Stimulated activated CD4-positive, alpha-beta T cell treated with anti-CD3 and anti-CD28 coated beads, Interleukin-2, amount 100 ng/mL, for 4 hours (primary cell): ENCODE measurements at places on chromosomes 2 and 18.

DNA sequence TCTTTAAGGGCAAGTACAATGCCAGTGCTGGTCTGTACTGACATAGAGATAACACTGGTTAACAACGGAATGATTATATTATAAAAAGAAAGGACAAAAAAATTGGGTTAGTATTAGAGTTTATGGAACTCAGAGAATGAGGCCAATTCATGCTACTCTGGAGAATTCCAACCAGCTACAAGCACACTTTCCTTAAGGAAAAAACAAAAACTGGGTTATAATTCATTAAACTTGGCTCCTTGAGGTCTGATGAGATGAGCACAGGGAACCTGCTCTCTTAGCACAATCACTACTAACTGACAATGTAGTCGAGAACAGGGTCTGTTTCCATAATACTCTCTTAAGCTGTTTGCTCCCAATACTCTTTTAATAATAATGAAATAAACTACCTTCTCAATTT, 165.3 kb downstream of the NRXN1 start:
- no peak for DNase-seq

DNA sequence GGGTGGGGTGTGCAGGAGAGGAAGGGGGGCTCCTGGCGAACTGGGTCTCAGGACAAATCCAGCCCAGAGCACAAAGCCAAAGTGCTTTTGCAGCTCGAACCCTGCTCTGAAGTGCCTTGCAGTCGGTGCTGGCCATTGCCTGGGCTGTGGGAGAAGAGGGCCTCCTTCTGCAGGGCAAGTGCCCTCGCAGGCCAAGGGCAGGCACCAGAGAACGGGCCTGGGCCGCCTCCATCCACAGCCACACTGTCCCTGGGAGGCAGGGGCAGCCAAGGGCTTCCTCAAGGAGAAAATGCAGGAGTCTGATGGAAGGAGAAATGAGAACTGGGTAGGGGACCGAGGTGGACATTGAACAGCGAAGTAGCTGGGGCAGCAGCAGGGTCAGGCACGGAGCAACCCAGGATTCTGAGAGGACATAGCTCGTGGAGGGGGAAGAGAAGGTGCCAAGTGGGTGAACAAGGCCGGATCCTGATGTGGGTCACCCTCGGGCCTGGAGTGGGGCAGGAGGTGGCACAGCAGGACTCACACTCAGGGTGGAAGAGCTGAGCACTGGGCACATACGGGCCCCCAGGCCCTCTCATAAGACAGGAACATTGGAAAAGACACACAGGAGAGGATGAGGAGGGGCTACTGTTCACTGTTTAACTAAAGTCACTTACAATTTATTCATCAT, 312.8 kb upstream of the SALL3 start:
- no peak for DNase-seq

- DNase-seq = no peak
These were observed 543.8 kb downstream of the ERBB4 start for GRCh38 chr2:211994806-211995205.

GRCh38 chr2:139613264-139613663, 833.1 kb upstream of the NXPH2 start:
- DNase-seq = no peak

DNA sequence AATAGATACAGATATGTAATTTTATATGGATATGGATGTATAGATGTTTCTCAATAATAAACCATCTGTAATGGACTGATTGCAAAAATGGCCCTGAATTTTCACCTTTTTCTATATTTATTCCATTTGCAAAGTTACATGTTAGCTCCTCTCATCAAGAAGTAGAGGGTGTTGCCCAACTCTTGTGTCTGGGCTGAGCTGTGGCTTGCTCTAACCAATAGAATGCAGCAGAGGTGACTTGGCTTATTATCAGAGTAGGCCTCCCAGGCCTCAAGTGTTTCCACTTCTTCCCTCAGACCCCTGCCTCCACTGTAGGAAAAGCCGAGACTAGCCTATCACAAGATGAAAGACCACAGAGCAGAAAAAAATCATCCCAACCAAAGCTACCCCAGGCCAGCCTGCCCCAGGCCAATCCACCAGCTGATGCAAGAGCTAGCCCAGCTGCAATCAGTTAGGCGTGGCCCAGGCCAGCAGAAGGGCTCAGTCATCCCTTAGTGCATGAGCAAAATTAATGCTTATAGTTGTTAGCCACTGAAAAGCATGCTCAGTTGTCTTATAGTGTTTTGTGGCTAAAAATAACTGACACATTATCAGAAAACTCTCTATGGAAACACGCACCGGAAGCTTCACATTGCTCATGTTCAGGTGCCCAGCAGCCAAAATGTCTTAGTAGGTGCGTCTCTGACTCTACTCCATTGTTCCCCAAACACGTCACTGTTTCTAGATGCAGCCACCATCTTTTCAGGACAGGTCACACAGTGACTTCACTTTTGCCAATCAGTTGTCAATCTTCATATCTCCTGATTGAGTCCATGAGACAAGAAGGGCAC, 464.0 kb downstream of the FBXO15 start:
- no peak for DNase-seq

- DNase-seq = peak; percentile 47
These were observed 48.8 kb upstream of the IHH start for GRCh38 chr2:219109471-219109870.

GRCh38 chr2:125405816-125406215, 1250.1 kb upstream of the GYPC start:
- no peak for DNase-seq

DNA sequence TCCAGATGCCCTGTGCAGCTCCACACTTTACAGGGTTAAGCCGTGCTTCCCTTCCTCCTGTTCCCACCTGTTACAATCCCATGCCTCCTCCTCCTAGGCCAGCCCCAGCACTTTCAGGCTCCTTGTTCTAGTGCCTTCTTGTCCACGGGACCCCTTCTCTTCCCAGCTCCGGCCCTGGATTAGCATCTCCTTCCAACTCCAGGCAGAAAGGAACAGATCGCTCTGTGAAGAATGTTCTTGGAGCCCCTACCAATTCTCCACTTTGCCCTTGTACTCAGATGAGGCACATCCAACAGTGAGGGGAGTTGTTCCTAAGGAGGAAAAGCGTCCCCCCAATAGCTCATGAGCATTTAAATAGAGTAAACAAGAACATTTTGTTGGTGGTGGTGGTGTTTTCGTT, 72.7 kb downstream of the CABLES1 start:
- DNase-seq = no peak

DNA sequence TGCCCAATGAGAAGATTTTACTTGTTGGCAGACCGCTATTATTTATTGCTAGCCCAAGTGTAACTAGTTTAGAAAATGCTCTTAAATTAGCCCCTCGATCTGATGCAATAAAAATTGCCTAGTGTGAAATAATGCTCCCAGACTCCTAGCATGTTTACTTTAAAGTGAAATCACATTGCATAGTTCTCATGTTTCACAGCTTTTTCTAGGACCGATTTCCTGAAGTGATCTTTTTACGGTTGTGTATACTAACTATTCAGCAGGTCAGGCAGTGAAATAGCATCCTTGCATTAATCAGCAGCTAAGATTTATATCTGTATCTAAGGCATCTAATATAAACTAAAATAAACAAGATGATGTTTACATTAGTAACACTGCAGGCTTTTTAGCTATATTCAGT, 52.4 kb downstream of the PMS1 start:
- no peak for DNase-seq

GRCh38 chr2:33380001-33380609, 96.3 kb upstream of the RASGRP3 start:
- DNase-seq = no peak

DNA sequence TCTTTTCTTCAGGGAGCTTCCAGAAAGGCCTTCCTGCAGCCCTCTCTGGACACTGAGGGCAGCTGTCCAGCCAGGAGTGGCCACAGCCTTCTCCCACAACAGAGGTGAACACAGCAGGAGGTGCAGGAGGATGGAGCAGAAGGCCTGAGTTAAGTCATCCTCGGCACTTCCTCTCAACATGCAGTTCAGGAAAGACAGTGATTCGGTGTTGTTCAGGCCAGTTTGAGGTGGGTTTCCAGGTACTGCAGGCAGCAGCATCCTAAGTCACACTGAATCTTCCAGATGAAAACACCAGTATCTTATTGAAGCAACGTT, 225.3 kb upstream of the PXDN start:
- DNase-seq = no peak

GRCh38 chr2:31693882-31694281, 113.1 kb upstream of the SRD5A2 start:
- no peak for DNase-seq

GRCh38 chr18:45359275-45360009, 255.8 kb upstream of the SLC14A2 start:
- no peak for DNase-seq

DNA sequence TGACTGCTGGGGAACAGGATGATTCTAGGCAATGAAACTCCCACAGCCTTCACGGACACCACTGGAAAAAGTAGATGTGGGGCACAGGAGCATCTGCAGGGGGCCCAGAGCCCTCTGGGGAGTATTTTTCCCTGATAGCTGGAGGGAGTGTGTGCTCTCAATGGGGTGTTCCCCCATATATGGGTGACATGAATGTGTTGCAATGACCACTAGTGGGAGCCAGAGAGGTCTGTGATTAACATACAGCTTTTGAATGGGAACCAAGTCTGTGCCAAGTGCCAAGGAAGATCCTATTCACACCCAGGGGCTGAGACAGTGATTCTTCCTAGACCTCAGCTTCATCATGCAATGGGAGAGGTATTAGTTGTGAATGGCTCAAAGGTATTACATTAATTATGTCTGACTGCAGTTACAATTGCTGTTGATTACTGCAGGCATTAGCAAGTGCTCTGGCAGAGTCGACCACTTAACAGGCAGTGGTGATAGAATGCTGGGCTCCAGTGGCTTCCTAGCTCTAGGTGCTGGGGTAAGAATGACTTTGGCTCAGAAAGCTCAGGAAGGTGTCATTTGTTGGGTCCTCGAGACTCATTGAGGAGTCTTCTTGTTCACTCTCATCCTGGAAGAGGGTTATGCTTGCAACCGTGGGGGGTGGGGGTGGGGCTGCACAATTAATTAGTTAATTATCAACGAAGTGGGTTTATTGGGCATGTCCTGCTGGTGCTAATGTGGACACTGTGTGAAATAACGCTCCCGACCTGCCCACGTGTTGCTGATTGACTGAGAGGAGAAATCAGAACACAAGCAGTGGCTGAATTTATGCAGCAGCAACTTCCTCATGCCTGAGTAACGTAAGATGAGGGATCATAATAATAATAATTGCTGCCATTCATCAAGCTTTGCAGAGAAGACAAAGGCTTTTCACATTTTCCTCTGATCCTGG, 194.1 kb downstream of the CLIP4 start:
- DNase-seq = peak; percentile 4

- DNase-seq = no peak
These were observed 73.8 kb upstream of the KLHL29 start for GRCh38 chr2:23311186-23311585.

DNA sequence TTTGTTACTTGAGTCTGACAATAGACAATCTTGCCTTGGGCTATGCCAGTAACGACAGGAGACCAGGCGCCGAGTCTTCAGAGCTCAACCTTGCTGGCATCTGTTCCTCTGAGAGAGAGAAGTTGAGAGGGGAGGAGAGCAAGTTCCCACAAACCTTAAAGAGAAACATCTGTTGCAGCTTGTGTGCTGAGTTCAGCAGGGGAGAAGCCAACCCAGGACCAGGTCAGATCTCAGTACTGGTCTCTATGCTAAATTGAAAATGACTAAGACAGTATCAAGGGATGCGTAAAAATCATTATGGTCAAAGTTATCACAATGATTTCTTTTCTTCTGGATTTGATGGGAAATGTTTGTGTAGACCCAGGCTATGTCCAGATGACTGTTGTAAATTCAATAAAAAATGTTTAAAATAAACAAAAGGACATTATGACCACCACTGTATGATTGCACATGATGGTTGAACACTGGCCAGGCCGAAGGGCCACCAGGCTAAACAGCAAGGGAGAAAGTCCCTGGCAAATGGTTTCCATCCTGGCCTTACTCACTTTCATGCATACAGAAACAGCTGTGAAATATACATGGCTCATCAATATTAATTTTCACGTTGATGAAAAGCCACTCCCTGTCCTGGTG, 100.3 kb upstream of the PMAIP1 start:
- DNase-seq = no peak

DNA sequence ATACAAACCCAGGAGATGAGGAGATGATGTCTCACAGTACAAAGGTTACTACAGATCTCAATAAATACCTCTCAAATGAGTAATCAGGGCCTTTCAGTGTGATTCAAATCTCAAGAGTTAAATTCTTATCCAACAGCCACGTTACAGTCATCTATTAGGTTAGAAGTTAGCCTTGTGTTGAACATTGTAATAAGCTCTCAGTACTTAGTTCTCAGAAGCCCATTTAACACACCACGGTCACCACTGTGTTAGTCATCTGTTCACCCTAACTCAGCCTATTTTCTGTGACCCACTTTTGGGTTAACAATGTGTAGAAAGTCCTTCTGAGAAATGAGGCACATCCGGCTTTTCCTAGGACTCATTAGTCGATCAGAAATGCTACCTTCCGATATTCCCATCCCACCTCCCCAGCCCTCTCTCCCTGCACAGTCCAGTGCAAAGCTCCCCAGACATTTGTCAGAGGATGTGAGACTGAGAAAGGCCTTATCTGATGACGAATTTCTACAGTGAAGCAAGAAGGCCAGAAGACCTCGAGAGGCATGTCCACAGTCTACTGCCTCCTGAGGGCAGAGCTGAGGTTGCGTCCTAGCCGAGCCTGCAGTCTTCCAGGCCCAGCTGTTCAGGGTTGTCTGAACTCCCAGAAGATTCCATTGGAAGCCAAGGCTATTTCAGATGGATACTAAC, 92.6 kb downstream of the ACTR2 start:
- no peak for DNase-seq

DNA sequence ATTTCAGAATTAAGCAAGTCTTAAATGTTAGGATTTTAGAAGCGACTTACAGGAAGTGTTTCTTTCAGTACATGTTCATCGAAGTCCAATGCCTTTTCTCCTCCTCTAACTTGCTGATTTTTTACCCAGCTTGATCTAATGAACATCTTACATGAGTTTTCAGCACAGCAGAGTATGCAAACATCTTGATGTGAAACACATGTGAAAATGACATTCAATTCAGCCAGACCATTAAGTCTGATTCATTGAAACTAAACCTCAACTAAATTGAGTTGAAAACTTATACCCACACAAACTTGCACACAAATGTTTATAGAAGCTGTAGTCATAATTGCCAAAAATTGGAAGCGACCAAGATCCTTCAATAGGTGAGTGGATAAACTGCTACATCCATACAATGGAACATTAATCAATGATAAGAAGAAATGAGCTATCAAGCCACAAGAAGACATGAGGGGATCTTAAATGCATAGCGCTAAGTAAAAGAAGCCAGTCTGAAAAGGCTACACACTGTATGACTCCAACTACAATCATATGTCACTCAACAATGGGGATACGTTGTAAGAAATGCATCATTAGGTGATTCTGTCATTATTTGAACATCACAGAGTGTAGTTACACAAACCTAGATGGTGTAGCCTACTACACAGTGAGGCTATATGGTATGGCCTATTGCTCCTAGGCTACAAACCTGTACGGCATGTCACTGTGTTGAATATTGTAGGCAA, 18.5 kb downstream of the PSTPIP2 start:
- no peak for DNase-seq

DNA sequence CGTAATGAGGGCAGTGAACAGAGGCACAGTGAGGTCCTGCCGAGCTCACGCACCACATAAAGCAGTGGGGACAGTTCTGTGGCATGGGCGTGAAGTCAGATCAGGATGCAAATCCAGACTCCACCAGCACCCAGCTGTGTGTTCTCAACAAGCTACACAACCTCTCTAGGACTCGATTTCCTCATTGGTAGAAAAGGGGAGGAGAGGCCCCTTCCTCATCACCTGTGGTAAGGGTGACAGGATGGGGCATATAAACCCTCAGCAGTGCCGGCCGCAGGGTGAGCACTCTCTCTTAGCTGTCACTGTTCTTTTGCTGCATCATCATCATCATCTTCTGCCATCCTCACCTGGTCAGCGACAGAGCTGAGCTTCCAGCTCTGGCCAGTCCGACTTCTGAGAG, 54.8 kb downstream of the C2orf76 start:
- no peak for DNase-seq
